Stimulated activated CD4-positive, alpha-beta T cell treated with anti-CD3 and anti-CD28 coated beads, Interleukin-12 subunit alpha, Interleukin-12 subunit beta, amount 100 ng/mL, for 4 hours (primary cell): ENCODE measurements at places on chromosomes 16 and 17.

DNA sequence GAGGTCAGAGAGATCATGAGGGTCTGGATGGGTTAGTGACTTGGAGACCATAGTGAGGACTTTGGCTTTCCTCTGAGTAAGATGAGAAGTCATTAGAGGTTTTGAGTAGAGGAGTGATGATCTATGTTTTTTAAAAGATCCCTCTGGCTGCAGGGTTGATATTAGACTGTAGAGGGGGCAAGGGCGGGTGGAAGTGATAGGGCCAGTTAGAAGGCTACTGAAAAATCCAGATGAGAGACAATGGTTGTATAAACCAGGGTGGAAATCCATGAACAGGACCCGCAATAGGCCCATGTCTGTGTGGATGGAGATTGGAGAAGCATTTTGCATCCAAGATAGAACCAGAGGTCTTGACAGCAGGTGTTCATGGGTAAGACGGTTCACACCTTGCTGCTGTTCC, 9.8 kb downstream of the ITGAL start:
- no peak for DNase-seq

DNA sequence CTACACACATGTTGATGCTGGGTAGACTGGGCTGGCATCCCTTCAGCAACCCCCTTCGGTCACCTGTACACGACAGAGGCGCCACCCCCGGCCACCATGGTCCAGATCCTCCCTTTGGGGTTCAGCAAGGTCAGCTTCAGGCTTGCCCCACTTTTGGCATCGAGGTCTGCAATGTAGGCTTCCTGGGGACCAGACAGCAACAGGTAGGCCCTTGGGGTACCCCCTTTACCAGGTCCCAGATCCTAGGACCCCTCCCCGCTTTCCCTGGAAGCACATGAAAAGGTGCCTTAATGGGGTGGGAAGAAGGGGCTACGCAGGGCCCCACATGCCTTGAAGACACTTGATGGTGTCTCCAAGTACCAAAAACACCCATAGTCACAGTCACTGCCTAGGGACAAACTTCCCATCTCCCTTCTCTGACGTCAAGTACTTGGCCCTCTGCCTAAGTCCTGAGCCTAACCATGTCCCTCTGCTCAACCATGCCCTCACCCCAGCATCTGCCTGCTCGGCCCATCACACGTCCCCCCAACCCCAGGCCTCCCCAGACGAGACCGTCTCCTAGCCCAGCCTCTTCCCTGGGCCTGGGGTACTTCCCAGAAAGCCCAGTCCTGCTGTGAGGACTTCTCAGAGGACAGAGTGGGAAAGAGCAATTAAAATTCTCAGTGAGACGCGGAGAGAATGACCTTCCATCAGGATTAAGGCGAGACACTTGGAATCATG, 12.1 kb downstream of the ACLY start:
- DNase-seq: no peak

- DNase-seq: no peak
These were observed 182.5 kb downstream of the ZNF423 start for GRCh38 chr16:49673442-49673841.

GRCh38 chr16:73882033-73882432, 414.6 kb upstream of the PSMD7 start:
- DNase-seq: no peak

GRCh38 chr16:90018297-90018651, 982 bp downstream of the DBNDD1 start:
- DNase-seq: no peak

- no peak for DNase-seq
These were observed 42.3 kb upstream of the RBFOX3 start for GRCh38 chr17:79652999-79653643.

DNA sequence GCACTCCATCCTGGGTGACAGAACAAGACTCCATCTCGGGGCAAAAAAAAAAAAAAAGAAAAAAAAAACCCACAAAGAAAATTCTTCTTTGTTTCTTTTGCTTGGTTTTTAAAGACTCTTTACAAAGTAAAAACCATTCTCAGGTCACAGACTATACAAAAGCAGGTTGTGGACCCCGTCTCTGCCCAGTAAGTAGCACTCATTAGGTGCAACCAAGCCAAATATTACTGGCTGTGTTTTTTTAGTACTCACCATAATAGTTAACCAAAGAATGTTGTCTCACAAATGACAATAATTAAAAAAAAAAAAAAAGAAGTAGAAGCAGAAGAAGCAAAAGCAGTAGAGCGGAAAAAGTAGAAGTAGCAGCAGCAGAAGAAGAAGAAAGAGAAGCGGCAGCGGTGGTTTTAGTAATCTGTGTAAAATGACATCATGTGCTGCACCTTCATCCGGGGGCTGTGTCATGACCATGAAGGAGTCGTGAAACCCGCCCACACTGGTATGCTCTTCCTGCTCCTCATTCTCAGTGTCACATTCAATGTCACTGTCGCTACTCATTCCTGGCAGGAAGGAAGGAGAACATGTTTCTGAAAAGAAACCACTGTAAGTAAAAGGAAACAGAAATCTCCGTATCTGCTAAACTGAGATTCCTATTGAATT, 105.4 kb downstream of the TRIM37 start:
- peak; percentile 63 for DNase-seq

DNA sequence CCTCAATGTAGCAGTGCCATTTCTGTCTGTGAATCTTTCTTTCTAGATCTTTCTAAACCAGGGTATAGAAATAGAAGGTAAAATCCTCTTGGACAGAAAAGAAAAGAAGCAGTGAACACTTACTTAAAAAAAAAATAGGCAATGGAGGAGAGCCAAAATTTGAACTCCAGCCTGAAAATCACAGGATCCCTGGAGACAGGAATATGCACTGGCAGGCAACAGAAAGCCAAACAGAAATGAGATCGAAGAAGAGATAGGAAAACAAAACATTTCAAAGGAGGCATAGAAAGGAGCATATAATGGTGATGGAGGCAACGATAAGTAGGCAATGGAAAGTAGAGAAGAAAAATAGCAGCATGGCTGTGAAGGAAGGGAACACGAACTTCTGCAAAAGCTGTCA, 253.7 kb upstream of the HSBP1 start:
- no peak for DNase-seq

GRCh38 chr17:81939218-81939617, 2.1 kb upstream of the PYCR1 start:
- DNase-seq: no peak

- DNase-seq: no peak
These were observed 7.6 kb downstream of the CD300LD start for GRCh38 chr17:74584292-74585060.

DNA sequence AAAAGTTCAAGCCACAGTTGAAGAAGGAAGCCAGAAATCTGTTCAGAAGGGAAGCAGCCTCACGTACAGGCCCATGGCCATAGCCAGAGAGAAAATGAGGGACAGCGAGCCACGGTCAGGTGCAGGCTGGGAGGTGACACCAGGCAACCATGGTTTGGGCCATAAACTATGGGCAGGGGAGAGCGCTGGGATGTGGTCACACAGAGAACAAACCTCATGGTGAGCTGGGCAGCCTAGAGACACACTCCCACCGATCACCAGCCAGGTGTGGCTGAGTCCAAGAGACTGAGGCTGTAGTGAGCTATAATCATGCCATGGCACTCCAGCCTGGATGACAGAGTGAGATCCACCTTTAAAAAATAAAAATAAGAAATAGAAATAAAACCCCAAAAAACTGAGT, 76.5 kb downstream of the NETO2 start:
- DNase-seq: no peak

GRCh38 chr17:43477832-43478634, 5.7 kb upstream of the DHX8 start:
- DNase-seq: no peak

DNA sequence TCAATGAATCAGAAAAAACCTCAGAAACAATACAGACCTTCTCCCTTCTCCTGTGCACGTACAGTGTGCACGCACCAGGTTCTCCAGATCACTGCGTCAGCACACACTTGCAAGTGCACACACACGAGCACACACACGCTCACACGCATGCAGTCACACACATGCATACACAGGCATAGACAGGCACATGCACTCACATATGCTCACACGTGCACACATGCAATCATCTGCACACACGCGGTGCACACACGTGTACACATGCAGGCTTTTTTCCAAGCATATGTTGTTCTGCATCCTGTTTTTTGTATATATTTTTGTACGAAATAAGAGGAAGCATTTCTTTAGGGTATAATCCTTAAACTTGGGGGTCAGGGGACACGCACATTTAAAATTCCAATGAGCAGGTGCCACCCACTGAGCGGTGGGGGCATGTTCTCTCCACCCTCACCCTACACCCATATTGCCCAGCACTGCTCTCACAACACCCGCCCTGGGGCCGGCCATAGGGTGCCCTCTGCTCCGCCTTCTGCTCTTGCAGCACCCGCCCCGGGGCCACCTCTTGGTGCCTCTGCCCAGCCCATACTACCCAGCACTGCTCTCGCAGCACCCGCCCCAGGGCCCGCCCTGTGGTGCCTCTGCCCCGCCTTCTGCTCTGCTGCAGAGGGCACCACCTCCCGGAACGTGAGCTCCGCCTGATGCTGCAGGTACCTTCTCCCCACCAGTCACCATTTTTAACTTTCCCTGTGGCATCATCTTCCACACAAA, 20.9 kb downstream of the KLHDC4 start:
- no peak for DNase-seq

- DNase-seq: no peak
These were observed 20.5 kb downstream of the GRB7 start for GRCh38 chr17:39757931-39758873.

DNA sequence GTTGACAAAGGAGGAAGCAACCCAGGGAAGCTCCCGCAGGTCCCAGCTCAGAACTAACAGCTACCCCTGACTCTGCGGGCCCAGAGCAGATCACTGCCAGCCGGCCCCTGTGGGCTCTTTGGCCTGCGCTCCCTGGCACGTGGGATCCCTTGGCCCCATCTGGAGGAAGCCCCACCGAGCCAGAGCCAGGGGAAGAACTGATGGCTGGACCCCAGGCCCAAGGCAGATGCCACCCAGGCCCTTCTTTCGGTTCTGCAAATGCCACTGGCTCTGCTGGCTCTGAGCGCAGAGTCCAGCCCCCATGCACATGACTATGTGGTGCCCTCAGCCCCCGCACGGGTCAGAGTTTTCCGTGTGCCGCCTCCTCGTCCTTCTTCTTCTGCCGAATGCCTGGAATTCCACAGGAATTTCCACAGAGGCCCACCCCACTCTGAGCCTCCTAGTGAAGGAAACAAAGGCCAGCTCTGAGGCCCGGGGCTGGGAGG, 35.8 kb upstream of the SNN start:
- DNase-seq: no peak

DNA sequence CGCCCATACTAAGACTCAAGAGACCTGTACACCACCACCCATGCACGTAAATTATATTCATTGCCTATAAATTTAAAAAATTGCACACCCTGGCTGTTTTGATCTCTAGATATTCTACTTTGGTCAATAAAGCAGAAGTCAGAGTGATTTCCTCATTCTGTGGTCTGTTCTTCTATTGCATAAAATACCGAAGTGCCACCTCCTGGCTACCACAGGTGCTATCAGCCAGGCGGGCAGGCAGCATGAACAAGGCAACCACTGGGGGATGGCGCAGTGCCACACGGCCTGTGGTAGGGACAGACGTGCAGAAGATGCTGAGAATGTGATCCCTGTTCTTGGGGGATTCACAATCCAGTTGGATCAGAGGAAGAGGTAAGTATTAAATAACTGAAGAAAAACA, 122.3 kb downstream of the CDK5R1 start:
- DNase-seq: peak; percentile 49

DNA sequence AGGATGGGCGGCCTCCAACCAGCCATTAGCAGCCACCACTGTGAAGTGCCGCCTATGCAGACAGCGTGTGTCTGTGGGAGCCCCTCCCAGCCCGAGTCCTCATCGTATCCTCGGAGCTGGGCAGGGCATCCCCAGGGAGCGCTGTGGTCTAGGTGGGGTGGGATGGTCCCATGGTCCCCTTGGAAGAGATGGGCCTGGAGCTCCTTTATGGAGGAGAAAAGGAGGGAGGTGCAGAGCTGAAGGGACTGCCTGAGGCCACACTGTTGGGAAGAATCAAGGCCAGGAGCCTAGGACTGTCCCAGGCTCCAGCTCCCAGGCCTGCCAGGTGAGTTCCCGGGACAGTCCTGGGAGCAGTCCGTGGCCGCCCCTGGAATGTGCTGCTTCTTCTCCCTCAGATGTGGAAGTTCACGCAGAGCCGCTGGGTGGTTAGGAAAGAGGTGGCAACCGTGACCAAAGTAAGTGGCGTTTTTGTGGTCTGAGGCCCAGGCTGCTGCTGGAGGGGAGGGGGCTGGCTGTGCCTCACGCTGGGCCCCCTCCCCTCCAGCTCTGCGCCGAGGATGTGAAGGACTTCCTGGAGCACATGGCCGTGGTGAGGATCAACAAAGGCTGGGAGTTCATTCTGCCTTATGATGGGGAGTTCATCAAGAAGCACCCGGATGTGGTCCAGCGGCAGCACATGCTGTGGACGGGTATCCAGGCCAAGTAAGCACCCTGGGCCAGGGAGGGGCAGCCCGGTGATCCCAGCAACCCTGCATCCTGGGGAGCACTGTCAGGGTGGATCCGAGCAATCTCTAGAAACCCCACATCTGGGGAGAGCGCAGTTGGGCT, 27.0 kb downstream of the POLR3E start:
- DNase-seq: no peak

GRCh38 chr17:48373883-48374282, 56.1 kb downstream of the SKAP1 start:
- DNase-seq: no peak

DNA sequence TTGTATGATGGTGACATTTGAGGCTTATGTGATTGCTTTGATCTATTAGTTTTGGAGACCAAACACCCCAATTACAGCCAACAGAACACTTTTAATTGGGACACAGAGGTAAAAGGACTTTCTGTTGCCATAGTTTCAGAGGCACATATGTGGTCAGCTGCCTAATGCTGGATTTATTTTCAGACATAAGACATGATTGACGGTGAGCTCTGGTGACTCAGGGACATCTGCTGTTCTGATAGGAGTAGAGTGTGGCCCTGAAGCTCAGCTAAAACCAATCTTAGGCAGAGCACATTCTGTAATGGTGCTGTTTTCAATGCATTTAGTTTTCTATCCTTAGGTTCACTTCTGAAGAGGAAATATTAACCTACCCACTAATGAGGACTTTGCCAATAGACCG, 247.1 kb downstream of the UTP18 start:
- no peak for DNase-seq

- peak; percentile 15 for DNase-seq
These were observed 1.1 kb downstream of the ZCCHC14 start for GRCh38 chr16:87491522-87492290.

DNA sequence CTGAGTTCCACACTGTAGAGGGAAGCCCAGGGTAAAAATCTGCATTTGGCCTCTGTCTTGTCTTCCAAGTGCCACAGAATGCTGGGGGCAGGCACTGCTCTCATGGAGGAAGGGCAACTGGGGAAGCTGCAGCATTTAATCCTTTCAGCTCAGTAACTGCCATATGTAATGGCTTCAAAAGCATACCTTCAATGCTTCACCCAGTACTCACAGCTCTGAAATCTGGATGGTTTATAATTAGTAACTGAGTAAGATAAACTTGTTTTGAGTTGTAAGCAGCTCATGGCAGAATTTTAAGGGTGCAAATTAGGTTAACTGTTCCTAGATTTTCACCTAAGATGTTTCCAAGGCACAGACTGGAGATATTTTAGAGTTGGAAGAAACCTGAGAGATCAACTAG, 24.5 kb downstream of the PMP22 start:
- DNase-seq: no peak
